ENCODE measurements at places on chromosomes 7 and 10.
A peak's percentile ranks its signal among the peaks of the same experiment; 100 is the strongest.

- no peak for DNase-seq
Observed at GRCh38 chr10:59748834-59749233, 4.4 kb downstream of the MRLN start.

DNA sequence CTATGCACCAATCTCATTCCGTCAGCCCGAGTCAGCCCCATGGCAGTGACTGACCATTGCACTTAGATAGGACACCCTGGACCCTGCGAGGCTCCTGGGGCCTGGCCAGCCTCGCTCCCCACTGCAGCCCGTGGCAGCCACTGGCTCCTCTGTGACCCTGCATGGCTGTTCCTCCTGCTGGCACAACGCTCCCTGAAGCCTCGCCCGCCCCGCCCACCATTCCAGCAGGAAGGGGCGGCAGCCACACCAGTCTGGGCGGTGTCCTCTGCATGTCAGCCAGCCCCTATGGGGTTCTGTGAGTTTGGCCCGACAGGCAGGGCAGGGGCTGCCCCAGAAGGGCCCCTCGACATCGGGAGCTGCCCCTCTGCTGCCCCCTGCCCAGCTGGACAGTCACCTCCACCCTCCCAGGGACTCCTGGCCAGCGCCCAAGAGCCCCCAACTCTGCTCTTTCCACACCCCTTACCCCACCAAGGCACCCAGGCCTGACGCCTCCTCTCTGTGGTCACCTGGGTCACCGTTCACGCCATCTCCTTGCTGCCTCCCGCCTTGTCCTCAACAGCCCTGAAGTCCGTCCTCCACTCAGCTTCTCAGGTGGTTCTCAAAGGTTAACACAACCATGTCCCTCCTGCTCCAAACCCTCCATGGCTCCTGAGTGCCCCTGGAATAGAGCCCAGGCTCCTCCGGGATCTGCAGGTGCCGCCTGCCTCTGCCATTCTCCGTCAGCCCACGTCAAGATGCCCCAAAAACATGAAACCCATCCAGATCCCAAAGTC, 103.5 kb downstream of the MICALL2 start:
- DNase-seq = peak; percentile 59

GRCh38 chr10:94583124-94583523, 37.5 kb downstream of the HELLS start:
- DNase-seq = no peak

GRCh38 chr7:49692516-49692915, 80.9 kb upstream of the VWC2 start:
- DNase-seq = no peak

DNA sequence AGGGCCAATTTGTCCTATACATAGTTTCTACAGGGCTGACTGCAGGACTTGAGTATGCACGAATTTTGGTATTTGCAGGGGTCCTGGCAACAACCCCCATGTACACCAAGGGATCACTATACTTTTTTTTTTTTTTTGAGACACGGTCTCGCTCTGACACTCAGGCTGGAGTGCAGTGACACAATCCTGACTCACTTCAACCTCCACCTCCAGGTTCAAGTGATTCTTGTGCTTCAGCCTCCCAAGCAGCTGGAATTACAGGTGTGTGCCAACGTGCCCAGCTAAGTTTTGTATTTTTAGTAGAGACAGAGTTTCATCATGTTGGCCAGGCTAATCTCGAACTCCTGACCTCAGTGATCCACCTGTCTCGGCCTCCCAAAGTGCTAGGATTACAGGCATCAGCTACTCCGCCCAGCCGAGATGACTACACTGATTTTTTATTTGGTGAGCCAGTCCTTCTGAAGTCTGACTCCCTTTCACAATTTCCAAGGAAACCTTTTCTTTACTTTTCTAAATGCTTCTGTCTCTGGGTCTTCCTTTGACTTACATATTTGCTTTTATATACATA, 19.8 kb downstream of the CFAP70 start:
- no peak for DNase-seq

GRCh38 chr10:43251419-43252165, 15.3 kb downstream of the RASGEF1A start:
- peak; percentile 19 for DNase-seq

- DNase-seq = peak; percentile 91
Observed at GRCh38 chr7:151085691-151086620, at the start of gene AGAP3. TSS of gene AGAP3 (plus strand) at chr7:151086475. CDS start at chr7:151086742, 267 bp downstream.

- DNase-seq = no peak
Observed at GRCh38 chr10:77357185-77357584, 280.4 kb downstream of the KCNMA1 start.

- no peak for DNase-seq
Observed at GRCh38 chr10:100008142-100008522, 1.6 kb downstream of the DNMBP start.

GRCh38 chr7:11412036-11412435, 420.0 kb downstream of the THSD7A start:
- DNase-seq = no peak

- no peak for DNase-seq
Observed at GRCh38 chr7:105768898-105769507, 107.4 kb downstream of the ATXN7L1 start.

GRCh38 chr7:101155303-101155702, 1.0 kb downstream of the AP1S1 start:
- no peak for DNase-seq

DNA sequence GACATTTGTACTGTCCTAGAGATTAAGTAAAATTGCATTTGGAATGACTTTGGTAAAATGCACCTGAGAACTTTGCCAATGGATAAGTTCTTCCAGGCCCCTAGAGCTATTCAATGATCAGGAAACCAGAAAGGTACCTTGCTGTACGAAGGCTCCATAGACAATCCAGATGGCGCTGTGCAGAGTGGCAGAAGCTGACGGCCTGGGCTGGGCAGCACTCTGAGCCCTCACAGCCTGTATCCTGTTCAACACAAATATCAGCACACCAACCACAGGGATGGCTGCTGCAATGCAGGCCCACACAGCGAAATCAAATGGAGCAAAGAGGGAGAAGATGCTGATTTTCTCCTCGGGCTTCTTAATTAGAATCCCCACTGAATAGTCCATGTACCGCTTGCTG, 642.4 kb downstream of the GRID1 start:
- no peak for DNase-seq
